HL-60 (cell line): ENCODE measurements at places on chromosomes 1 and 21.

- DNase-seq = no peak
Observed at GRCh38 chr1:243956450-243956849, 94.6 kb upstream of the ZBTB18 start.

DNA sequence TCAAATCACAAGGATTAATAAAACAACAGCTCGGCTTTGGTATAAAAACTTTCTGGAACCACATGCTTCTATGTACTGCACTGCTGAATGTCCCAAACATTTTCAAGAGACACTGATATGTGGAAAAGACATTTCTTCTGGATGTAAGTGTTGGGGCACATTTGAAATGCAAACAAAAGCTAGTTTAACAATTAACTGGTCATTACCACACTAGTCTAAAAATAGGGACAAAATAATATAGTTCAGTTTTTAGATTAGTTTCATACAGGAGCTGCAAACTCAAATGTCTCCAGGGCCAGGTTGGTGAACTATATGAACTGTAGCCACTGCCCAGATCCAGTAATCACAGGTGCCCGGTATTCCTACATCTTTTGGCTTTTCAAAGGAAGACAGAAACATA lies 3.2 kb downstream of the IL23R start:
- no peak for DNase-seq

DNA sequence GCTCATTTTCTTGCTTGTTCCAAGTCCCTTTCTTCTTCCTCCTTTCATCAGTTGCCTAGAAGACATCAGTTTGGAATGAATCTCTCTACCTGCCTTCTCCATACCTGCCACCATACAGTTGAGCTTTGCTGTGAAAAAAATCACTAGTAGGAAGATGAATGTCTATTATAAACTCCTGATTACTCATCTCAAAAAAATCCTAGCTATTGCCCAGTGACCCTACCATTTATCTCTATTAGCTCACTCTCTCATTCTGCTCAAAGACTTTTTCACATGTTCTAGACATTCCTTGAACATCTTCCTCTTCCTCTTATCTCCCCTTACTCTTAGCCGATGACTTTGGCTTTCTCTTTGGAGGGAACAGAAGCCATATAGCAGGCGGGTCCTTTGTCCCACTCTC lies 49.7 kb upstream of the HMGB4 start:
- no peak for DNase-seq

GRCh38 chr1:237672748-237673147 lies 218.0 kb downstream of the ZP4 start:
- peak; percentile 12 for DNase-seq

- DNase-seq = no peak
Observed at GRCh38 chr1:63713627-63714481, 60.0 kb upstream of the ROR1 start.

GRCh38 chr1:41915786-41916571 lies 2.7 kb downstream of the HIVEP3 start:
- DNase-seq = no peak

DNA sequence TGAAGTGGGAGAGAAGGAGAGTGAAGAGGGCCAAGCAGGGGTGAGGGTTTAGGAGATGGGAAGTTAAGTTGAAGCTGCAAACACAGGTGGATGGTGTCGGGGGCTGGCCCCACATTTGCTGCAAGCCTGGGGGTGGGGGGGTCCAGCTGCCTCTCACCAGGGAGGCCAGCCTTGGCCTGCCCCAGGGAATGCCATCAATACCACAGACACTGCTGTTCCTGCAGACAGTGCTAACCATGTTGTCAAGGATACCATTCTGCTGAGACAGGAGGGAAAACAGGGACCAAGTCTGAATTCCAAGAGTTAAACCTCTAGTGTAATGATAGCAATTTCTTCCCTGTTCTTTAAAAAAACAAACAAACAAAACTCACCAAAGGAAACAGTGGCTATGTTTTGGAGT lies 8.0 kb downstream of the MECR start:
- no peak for DNase-seq

DNA sequence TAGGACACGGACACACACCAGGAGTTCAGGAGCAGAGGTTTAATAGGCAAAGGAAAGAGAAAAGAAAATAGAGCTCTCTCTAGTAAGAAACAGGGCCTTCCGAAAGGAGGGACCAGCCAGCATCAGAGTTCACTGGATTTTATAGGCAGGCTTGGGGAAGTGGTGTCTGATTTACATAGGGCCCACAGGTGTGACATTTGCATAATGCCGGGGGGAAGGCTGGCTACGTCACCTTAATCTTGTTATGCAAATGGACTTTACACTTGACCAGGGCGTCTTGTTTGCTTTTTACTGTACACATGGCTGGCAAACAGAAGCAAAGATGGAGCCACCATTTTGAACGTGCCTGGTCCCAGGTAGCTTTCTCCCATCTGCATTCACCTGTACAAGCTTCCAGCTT lies at the start of gene OR14A16:
Gene OR14A16 (minus strand): TSS at position 97 of the 400 bp plus-strand sequence. CDS start 8,390 bp downstream, outside the sequence.
- DNase-seq = no peak

DNA sequence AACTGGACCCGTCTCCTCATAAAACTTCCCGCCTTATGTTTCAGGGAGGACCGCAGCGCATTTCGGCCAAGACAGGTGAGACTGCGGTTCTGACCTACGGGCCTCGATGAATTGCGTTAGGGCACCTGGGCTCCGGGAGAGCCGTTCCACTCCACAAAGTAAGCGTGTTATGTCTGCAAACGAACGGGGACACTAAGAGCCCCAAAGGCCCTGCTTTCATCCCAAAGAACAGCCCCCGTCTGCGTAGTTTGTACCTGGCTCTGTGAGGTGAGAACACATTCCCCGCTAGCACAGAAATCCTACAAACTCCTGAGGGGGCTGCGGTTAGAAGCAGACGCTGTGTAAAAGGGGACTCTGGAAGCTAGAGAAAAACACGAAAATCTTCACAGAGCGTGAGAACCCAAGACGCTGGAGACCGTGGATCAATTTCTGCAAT lies 41.6 kb upstream of the PPIAL4F start:
- DNase-seq = no peak

DNA sequence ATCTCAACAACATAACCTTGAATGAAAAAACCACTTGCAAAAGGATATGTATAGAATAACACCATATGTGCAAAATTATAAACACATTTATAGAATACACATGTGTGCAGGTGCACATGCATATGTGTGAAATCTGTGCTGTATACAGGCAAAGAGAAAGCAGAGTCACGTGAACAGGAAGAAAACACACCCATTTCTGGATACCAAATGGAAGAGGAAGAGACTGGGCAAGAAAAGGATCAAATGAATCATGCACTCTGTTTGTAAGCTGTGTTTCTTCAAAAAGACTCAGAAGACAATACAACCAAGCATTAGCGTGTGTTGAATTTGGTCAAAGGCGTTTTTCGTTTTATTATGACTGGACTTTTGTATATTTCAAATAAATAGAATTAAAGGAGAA lies 111.3 kb upstream of the ERG start:
- DNase-seq = no peak

GRCh38 chr1:248613742-248614141 lies 16.2 kb upstream of the OR2T10 start:
- no peak for DNase-seq
